ENCODE measurements at places on chromosomes 2 and 18.

GRCh38 chr2:26687801-26688200 lies 4.7 kb upstream of the KCNK3 start:
- no peak for DNase-seq

GRCh38 chr2:160575368-160575767 lies 81.8 kb upstream of the RBMS1 start:
- DNase-seq, result no peak

DNA sequence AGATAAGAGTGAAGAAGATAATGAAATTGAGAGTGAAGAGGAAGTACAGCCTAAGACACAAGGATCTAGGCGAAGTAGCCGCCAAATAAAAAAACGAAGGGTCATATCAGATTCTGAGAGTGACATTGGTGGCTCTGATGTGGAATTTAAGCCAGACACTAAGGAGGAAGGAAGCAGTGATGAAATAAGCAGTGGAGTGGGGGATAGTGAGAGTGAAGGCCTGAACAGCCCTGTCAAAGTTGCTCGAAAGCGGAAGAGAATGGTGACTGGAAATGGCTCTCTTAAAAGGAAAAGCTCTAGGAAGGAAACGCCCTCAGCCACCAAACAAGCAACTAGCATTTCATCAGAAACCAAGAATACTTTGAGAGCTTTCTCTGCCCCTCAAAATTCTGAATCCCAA lies 15.7 kb downstream of the MSH6 start:
- DNase-seq, result no peak

DNA sequence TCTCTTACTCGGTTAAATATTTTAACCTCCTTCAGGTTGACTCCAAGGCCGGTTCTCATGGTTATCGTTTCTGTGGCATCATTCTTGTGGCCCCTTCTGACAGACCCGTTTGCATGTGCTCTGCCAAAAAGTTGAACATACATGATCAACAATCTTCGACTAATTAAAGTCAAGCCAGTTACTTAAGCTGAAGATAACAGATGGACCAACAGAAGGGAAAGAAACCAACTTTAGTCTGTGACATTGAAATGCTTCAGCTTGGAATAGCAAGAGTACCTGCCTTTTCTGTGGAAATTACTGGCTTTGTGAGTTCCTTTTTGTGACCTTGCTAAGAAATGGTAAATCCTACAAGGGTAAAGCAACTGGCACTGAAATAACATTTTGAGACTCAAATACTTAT lies 1429.1 kb downstream of the LRP1B start:
- DNase-seq, result no peak

GRCh38 chr2:204072443-204073324 lies 136.1 kb downstream of the ICOS start:
- DNase-seq, result peak; percentile 69

- DNase-seq, result no peak
These were observed 38.9 kb upstream of the FBXO11 start for GRCh38 chr2:47945046-47945781.

DNA sequence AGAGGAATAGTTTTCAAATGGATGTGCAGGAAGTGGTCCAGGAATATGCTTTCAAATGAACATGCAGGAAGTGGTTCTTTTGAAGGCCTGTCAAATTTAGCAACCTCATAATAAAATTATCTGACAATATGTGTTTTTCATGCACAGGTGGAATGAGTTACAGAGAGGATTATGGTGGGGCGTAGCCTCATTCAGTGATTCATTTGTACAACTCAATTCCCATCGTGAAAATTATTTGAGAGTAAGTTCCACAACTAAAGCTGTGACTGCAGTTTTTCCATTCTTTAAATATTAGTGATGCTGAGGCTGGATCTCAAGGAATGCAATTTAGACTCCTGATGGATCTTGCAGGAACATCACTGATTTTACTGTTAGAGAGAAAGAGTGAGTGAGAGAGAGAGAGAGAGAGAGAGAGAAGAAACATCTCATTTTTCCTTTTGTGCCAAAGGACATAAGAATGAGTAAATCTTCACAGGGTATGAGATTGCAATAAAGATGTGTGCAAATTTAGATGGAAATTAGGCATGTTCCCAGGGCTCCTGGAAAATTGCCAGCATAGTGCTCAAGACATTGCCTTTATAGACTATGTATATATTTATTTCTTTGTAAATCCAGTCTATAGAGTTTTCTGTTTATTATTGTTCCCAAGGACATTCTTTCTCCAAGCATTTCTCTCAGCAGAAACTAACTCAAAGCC lies 394.9 kb upstream of the ZEB2 start:
- no peak for DNase-seq

- no peak for DNase-seq
These were observed 322.3 kb downstream of the TSN start for GRCh38 chr2:122077771-122078170.

- no peak for DNase-seq
These were observed 385.9 kb upstream of the CYRIA start for GRCh38 chr2:17051538-17051937.

DNA sequence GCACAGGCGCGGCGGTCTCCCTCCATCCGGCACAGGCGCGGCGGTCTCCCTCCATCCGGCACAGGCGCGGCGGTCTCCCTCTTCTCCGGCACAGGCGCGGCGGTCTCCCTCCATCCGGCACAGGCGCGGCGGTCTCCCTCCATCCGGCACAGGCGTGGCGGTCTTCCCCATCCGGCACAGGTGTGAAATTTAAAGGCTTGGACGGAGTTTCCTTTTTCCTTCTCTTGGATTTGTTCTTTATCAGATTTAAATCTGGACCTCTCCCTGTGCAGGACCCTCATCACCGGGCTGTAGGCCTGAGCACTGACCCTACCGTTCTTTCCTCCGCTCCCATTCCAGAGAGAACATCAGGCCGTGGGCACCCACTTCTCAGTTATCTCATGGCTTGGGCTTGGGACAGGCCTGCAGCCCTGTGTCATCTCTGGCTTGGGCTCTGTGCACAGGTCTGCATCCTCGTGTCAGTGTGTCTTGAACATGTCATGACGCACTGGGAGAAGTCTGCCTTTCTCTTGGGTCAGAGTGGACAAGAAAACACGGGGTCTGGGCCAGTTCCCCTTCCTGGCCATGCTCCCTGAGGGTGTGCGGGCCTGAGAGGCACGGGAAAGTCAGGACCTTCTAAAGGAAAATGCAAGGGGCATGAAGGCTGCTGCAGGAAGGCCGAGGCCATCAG lies 53.9 kb upstream of the PXDN start:
- no peak for DNase-seq

- no peak for DNase-seq
These were observed 146.7 kb downstream of the PDE1A start for GRCh38 chr2:182280118-182280517.

- no peak for DNase-seq
These were observed 24.3 kb upstream of the VIT start for GRCh38 chr2:36672199-36672598.

DNA sequence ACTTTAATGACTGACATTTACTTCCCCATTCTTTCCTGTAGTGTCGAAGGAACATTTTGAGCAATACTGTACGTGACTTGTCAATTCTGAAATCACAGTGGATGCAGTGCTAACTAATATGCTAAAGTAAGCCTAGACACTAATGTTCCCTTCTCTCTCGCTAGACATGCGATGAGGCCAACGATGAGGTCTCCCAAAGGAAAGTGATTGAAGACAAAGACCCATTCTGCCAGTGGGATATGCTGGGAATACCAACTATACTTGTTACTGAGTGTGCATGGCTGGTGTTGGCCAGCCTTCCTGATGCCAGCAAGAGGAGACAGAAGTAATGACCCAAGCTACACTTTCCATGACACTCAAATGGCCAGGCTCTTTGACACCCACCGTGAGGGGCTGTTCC lies 2.5 kb upstream of the SERPINE2 start:
- no peak for DNase-seq

DNA sequence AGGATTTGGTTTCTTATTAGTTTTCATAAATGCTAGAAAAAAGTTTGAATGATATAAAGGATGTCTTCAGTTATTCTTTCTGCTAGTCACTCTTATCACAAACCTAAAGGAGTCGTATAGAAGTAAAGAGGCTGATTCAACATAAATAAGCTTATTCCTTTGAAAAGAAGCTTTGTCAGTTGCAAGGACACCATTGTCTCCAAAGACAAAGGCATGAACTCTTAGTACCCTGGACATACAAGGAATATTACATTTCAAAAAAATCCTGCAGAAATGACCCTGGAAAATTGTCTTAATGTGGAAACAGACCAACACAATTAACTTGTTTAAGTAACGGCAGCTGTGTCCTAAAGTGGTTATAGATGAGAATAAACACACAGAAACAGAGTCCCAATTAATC lies 528.0 kb downstream of the CPS1 start:
- no peak for DNase-seq

GRCh38 chr2:105032476-105032875 lies 5.4 kb upstream of the MRPS9 start:
- DNase-seq, result no peak

GRCh38 chr2:79071078-79071477 lies 16.7 kb downstream of the REG1B start:
- DNase-seq, result no peak

- no peak for DNase-seq
These were observed 61.5 kb downstream of the FARP2 start for GRCh38 chr2:241417626-241418025.

GRCh38 chr2:179444056-179444455 lies 179.4 kb upstream of the SESTD1 start:
- DNase-seq, result no peak

DNA sequence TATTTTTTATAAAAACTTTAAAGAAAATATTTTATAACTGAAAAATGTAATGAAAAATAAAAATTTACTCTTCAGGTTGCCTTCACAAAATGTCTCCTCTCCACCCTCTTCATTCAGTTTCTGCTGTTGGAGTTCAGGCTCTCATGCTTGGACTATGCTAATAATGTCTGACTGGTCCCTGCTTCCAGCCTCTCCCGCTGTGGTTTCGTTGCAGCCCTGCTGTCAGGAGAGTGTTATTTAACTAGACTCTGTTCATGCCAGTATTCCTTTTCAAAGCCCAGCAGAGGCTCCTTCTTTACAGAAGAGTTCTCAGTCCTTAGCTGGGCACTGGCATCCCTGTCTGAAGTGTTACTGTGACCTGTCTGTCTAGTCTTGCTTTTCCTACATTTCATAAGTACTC lies 40.4 kb downstream of the CLIP4 start:
- DNase-seq, result no peak

GRCh38 chr2:218081063-218081462 lies 12.0 kb downstream of the RUFY4 start:
- no peak for DNase-seq

- DNase-seq, result no peak
These were observed 23.3 kb downstream of the RAB31 start for GRCh38 chr18:9731380-9731779.

- no peak for DNase-seq
These were observed 173.7 kb downstream of the HNMT start for GRCh38 chr2:138137949-138138348.

DNA sequence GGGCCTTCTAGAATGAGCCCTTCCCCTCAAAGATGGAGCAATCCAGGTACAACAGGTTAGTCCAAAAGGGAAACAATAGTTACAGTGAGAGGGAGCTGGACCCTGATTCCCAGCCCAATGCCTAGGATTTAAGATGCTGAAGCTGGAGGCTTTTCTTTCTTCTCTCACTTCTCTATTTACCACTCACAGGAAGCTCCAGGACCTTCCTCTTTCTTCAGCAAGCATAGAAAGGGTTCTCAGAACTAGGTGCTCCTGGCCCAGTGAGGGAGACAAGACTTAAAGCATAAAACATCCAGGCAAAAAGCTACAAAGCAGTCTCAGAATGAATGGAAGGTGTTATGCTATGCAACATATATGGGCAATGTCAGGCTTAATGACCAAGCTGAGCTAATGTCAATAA lies 279.0 kb downstream of the SRBD1 start:
- DNase-seq, result no peak

DNA sequence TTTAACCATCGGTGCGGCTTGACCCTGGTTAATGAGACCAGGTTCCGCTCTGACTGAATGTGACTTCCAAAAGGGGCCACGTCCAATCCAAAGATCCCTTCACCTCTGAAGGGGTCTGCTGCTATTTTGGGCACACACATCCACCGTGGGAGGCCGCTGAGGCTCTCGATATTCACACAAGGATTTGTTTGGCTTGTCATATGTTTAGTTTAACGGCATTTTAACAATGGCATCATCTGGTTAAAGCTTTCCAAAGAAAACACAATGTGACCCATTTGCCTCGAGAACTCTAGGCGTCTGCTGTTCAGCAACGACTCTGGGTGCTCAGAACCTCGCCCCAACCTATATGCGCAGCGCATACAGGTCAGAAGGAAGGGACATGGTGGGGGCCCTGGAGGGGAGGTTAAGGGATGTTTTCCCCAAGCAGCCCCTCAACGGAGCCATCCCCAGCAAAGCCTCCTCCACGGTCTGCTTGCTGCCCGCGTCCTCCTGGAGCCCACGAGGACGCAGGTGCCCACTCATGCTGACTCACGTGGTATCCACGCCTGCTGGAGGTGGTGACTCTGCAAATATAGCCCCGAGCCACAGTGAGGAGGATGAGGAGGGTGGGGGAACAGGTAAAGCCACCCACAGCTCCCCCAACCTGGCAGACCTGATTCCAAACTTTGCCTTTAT lies 260.3 kb downstream of the HDAC4 start:
- DNase-seq, result no peak

- DNase-seq, result no peak
These were observed 3.5 kb downstream of the IMP4 start for GRCh38 chr2:130346041-130346740.

DNA sequence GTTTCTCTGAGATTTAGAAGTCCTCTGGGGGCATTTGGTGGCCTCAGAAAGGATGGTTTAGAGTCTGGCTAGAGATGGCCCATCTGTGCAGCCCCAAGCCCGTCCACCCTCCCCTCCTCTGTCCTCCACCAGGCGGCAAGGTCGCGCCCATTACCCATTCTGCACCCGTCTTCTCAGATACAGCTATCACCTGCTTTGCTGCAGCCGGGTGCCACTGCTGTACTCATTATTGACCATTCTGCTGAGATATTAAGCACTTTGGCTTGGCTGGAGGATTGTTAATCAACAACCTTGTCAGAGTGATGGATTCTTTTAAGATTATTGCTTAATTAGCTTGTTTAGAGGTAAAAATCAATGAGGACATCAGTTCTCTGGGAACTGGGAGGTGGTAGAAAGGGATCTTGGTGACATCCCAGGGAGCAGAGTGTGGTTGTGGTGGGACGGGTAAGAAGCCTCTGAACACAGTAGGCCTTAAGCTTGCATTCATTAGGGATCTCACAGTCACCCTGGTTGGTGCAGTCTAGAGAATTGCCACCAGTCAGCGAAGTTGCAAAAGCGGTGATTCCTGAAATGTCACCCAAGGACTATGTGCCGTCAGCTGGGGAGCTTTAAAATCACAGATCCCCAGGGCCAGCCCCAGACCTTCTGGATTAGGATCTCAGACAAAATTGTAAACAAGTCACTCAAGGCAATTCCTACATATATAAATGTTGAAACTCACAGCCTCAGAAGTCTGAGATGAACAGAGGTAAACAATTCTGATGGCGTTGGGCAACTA lies 90.9 kb downstream of the CAPN13 start:
- no peak for DNase-seq

DNA sequence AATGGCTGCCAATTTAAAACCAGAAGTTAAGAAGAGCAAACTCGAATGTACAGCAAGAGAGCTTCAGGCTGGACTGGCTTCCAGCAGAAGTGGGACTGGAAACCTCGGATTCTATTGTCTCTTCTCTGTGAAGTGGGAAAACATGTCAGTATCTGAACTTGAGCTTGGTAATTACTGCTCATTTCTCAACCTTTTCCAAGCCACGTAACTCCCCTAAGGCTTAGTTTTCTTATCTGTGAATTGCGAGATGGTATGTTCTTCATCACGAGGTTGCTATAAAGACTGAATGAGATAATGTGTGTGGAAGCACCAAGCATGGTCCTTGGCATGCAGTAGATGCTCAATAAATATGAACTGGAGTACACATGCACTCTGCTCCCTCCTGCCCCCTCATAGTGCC lies 259.4 kb upstream of the SPRED2 start:
- no peak for DNase-seq
